ENCODE measurements at places on chromosomes 5 and 9.

GRCh38 chr9:85941622-85941940, 635 bp downstream of the NAA35 start:
- no peak for DNase-seq
- H3K27me3 ChIP-seq, result no peaks in the 10 kb centered on the region
- no peaks in the 10 kb centered on the region for H3K4me1 ChIP-seq
- H3K36me3 ChIP-seq, result peaks cover 7% of the 10 kb centered on the region
- peak overlapping the region; percentile 66 for H3K27ac ChIP-seq

- no peaks in the 10 kb centered on the region for H3K4me1 ChIP-seq
- no peak overlapping the region for H3K27ac ChIP-seq
- H3K4me3 ChIP-seq, result no peak overlapping the region
- DNase-seq, result no peak
- no peaks in the 10 kb centered on the region for H3K36me3 ChIP-seq
- H3K27me3 ChIP-seq, result peaks cover 20% of the 10 kb centered on the region
Observed at GRCh38 chr9:114433086-114433485, 45.3 kb upstream of the AKNA start.

- no peak for DNase-seq
- no peaks in the 10 kb centered on the region for H3K36me3 ChIP-seq
- H3K27me3 ChIP-seq, result no peaks in the 10 kb centered on the region
- no peaks in the 10 kb centered on the region for H3K4me1 ChIP-seq
- H3K27ac ChIP-seq, result no peak overlapping the region
- no peak overlapping the region for H3K4me3 ChIP-seq
Observed at GRCh38 chr5:1235379-1235778, 10.2 kb downstream of the SLC6A18 start.

GRCh38 chr9:130362691-130363090, 82.1 kb upstream of the ASS1 start:
- H3K4me1 ChIP-seq, result no peaks in the 10 kb centered on the region
- DNase-seq, result no peak
- H3K4me3 ChIP-seq, result no peak overlapping the region
- peaks cover 34% of the 10 kb centered on the region for H3K27me3 ChIP-seq
- H3K27ac ChIP-seq, result no peak overlapping the region
- no peaks in the 10 kb centered on the region for H3K36me3 ChIP-seq

DNA sequence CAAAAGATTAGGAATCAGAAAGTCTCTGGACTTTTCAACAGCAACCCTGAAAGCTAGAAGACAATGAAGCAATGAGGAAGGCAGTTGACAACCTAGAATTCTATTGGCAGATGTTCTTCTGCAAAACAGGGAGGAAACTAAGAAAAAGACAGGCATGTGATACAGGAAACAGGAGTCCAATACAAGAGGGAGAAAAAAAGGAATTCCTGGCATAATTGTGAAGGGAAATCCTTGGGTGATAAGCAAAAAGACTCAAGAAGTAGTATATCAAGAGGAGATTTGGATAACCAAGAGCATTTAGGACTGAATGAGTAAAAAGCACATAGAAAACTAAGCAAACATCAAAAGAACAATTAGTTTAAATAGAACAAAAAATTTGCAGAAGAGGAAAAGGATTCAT, 58.6 kb downstream of the LPAR1 start:
- H3K4me3 ChIP-seq, result no peak overlapping the region
- no peaks in the 10 kb centered on the region for H3K27me3 ChIP-seq
- peaks cover 15% of the 10 kb centered on the region for H3K4me1 ChIP-seq
- no peak for DNase-seq
- H3K36me3 ChIP-seq, result peaks cover 2% of the 10 kb centered on the region

- no peaks in the 10 kb centered on the region for H3K36me3 ChIP-seq
- no peaks in the 10 kb centered on the region for H3K4me1 ChIP-seq
- no peak overlapping the region for H3K4me3 ChIP-seq
- no peaks in the 10 kb centered on the region for H3K27me3 ChIP-seq
Observed at GRCh38 chr5:165015126-165015525, 1509.7 kb downstream of the MAT2B start.

GRCh38 chr9:78756813-78757510, 460.0 kb downstream of the PSAT1 start:
- no peaks in the 10 kb centered on the region for H3K36me3 ChIP-seq
- no peak for DNase-seq
- no peaks in the 10 kb centered on the region for H3K4me1 ChIP-seq
- no peak overlapping the region for H3K4me3 ChIP-seq
- no peaks in the 10 kb centered on the region for H3K27me3 ChIP-seq

DNA sequence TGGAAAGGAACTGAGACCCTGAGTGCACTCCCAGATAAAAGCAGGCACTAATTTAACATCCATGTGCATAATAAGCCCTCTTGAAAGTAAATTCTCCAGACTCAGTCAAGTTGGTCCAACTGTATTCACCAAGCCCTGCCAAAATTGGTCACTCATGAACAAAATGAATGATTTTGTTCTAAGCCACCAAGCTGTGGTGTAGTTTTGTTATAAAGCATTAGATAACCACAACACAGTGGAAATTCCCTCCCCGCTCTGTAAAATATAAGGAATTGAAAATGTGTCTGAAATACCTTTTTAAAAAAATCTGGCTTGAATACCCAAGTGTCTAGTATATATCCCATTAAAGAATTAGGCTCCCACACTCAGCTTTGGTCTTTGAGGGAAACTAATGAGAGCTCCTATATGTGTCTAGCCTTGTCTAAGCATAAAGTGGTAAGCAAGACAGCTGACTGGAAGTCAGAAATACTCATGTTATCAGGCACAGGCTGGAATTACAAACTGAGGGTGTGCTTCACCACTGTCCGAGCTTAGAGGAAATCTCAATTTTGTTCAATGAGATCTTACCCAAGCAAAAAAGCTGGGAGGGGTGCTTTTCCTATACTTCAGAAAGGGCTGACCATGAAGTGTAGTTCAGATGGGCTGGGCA, 33.2 kb downstream of the IDNK start:
- peaks cover 31% of the 10 kb centered on the region for H3K36me3 ChIP-seq
- H3K27me3 ChIP-seq, result no peaks in the 10 kb centered on the region
- no peak overlapping the region for H3K27ac ChIP-seq
- no peaks in the 10 kb centered on the region for H3K4me1 ChIP-seq
- no peak for DNase-seq
- H3K4me3 ChIP-seq, result no peak overlapping the region

GRCh38 chr9:32882705-32883104, 99.4 kb downstream of the TMEM215 start:
- H3K4me3 ChIP-seq, result no peak overlapping the region
- H3K4me1 ChIP-seq, result no peaks in the 10 kb centered on the region
- no peaks in the 10 kb centered on the region for H3K27me3 ChIP-seq

DNA sequence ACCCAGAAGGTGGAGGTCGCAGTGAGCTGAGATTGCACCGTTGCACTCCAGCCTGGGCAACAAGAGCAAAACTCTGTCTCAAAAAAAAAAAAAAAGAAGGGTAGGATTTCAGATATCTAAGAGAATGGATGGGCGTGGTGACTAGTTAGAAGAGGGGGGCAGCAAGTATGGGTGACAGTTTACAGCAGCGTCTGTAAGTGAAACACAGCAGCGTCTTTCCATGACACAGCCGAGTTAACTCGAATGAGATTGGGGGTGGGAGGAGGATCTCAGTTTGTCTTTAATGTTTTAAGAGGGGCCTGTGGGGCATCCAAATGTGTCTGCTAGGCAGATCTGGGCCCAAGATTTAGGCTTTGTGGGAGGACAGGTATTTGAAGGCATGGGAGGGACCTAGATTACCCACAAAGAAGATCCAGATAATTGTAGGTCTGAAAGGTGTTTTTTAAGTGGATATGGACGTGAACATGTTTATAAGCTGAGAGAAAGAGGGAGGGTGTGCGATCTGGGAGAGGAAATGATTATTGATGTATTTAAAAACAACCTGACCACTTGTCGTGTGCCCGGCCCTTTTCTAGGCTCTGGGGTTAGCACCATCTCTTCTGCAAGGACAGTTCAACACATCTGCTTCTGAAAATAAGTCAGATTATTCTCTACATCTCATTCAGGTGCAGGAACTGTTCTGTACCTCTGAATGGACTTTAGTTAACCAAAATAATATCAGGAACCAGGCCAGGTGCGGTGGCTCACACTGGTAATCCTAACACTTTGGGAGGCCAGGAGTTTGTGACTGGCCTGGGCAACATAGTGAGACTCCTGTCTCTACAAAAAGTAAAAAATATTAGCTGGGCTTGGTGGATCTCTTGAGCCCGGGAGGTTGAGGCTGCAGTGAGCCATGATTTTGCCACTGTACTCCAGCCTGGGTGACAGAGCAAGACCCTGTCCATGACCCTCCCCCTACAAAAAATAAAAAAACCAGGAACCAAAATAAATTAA, 2.5 kb downstream of the CEP78 start:
- DNase-seq, result no peak
- H3K4me3 ChIP-seq, result no peak overlapping the region
- H3K27me3 ChIP-seq, result no peaks in the 10 kb centered on the region
- peaks cover 2% of the 10 kb centered on the region for H3K36me3 ChIP-seq

DNA sequence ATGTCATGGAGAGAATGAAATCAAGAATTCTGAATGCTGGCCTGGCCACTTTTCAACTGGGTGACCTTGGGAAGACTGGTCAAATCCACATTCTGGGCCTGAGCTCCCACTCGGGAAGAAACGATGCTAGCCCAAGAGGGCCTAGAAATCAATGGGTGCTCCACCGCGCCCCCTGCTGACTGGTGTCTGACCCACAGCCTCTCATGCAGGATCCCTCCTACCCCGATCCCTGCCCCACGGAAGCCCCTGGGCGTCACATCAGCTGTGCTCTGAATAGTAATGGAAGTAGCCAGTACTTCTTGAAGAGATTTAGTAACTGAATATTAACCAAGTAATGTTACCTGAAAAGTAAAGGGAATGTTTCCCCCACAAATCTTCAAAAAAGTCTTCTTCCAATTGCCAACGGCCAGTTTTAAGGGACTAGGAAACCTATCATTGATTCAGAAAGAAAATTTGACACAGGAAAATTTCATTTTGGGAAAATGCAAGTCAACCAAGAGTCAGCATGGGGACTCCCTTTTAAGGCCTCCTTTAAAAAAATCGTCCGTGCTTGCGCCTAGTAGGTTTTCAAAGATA, 43.9 kb downstream of the CRB2 start:
- H3K27me3 ChIP-seq, result no peaks in the 10 kb centered on the region
- no peaks in the 10 kb centered on the region for H3K4me1 ChIP-seq
- no peak overlapping the region for H3K27ac ChIP-seq
- DNase-seq, result no peak
- no peaks in the 10 kb centered on the region for H3K36me3 ChIP-seq

GRCh38 chr9:2271426-2271825, 256.3 kb downstream of the SMARCA2 start:
- H3K4me1 ChIP-seq, result no peaks in the 10 kb centered on the region
- H3K27ac ChIP-seq, result no peak overlapping the region
- H3K27me3 ChIP-seq, result peaks cover 2% of the 10 kb centered on the region
- DNase-seq, result no peak
- H3K4me3 ChIP-seq, result no peak overlapping the region
- no peaks in the 10 kb centered on the region for H3K36me3 ChIP-seq

DNA sequence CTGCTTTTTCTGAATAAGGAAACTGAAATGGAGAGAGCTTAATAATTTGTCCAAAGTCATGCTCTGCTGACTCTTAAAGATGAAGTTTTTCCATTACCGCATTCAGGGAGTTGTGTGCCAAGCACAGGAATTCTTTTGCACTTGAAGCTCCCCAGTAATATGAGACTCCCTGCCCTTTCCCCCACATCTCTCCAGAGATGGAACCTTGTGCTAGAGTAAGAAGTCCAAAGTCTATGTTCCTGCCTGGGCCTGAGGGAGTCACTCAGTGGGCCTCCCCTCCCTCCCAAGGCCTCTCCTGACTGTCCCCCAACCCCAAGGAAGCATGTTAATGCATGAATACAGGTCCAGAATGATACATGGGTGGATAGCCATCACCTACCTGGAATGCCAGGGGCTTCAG, 173.3 kb upstream of the SEMA6A start:
- H3K4me3 ChIP-seq, result no peak overlapping the region
- no peaks in the 10 kb centered on the region for H3K36me3 ChIP-seq
- no peak for DNase-seq
- H3K4me1 ChIP-seq, result no peaks in the 10 kb centered on the region
- H3K27me3 ChIP-seq, result no peaks in the 10 kb centered on the region

- H3K4me1 ChIP-seq, result no peaks in the 10 kb centered on the region
- no peak for DNase-seq
- no peak overlapping the region for H3K4me3 ChIP-seq
- no peak overlapping the region for H3K27ac ChIP-seq
Observed at GRCh38 chr5:170301149-170301548, 3.6 kb upstream of the LCP2 start.

DNA sequence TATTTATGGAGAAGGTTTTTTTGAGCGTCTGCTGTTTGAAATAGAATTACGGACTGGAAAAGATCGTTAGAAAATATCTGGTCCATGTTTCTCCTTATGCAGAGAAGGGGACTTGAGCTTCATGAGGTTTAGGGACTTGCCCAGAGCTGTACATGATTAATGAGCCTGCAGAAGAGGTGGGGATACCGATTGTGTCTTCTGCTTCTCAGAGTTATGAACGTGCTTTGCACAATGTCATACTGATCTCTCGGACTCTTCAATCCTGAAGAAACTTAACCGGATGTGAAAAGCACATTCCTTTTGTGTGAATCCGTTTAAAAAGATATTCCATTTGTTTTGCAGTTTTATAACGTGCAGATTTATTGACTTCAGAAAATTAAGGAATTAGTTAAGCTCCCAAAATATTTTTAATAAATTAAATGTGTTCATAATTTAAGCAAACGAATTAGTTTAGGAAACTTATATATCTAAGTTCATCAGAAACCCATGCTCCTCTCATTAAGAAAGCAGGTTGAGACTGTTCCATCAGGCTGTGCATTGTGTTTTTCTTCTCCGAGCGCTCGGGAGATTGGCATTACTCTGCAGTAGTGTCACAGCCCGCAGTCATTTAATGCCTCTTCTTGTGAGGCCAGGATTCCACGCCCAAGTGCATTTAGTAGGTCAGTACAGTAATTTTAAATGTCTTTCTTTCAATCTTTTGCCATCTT, 40.8 kb upstream of the MEF2C start:
- no peaks in the 10 kb centered on the region for H3K27me3 ChIP-seq
- no peak overlapping the region for H3K27ac ChIP-seq
- H3K4me1 ChIP-seq, result no peaks in the 10 kb centered on the region
- H3K4me3 ChIP-seq, result no peak overlapping the region
- H3K36me3 ChIP-seq, result no peaks in the 10 kb centered on the region

- no peak overlapping the region for H3K4me3 ChIP-seq
- no peaks in the 10 kb centered on the region for H3K27me3 ChIP-seq
- H3K27ac ChIP-seq, result no peak overlapping the region
- H3K36me3 ChIP-seq, result no peaks in the 10 kb centered on the region
- no peak for DNase-seq
Observed at GRCh38 chr9:64015136-64015535, 1269.9 kb downstream of the FOXD4L5 start.

DNA sequence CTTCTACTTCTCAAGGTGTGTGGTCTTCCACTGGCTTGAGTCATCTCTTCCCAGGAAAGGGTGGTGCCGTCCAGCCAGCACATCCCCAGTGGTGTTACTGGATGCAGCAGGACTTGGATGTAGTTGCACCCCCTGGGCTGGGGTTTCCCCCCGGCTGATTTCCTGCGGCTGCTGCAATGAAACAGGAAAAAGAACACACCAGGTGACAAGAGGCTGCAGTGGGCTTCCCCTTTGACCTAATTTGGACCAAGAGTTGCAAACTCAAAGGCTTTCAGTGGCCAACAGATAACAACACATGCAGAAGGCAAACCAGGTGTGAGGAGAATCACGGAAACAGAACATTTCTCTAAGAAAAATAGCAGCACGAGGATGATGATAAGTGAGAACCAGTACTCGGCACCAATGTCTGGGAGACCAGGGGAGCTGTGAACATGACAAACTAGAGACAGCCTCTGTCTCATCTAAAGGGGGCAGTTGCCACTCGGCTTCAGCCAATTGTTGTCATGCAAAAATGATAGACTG, 83.7 kb downstream of the PDE6A start:
- H3K4me3 ChIP-seq, result no peak overlapping the region
- no peak for DNase-seq
- H3K27ac ChIP-seq, result no peak overlapping the region
- peaks cover 34% of the 10 kb centered on the region for H3K27me3 ChIP-seq

Data from IMR-90 (cell line).